ENCODE measurements at places on chromosomes 12 and 14. TPM values are rescaled to one million over a fixed set of nuclear protein-coding genes. Genes with fewer than 3 reads are reported as not detected.

DNA sequence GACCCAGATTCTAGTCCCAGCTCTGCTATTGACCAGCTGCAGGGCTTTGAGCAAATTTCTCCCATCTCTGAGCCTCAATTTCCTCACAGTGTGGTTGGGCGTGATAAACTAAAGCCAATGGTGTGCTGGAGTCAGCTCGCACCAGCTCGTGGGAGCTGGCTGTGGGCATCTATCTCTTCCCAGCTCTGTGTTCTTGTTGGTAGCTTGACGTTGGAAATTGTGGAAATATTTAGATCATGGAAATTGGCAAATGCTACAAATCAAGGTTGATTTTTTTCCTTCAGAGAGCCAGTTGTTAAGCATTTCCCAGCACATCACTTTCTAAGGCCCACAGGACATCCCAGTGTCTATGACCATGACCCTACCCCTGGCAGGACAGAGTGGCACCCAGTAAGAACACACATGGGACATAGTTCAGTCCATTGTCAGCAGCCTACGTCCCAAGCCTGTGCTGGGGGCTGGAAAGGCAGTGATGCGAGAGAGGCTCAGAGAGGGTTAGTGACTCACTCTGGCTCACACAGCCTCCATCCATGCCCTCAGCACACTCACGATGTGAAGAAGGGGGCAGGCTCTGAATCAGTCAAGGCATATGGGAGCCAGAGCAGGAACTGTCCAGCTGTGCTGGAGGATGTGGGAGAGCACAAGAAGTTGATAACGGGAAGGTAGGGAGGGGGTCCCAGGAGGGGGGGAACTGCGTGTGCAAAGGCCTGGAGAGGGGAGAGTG, 77.6 kb downstream of the LGMN start:
- peaks cover 18% of the 10 kb centered on the region for H3K36me3 ChIP-seq
- H3K27me3 ChIP-seq: no peaks in the 10 kb centered on the region
- H3K27ac ChIP-seq: peak overlapping the region; percentile 39
- DNase-seq: no peak

DNA sequence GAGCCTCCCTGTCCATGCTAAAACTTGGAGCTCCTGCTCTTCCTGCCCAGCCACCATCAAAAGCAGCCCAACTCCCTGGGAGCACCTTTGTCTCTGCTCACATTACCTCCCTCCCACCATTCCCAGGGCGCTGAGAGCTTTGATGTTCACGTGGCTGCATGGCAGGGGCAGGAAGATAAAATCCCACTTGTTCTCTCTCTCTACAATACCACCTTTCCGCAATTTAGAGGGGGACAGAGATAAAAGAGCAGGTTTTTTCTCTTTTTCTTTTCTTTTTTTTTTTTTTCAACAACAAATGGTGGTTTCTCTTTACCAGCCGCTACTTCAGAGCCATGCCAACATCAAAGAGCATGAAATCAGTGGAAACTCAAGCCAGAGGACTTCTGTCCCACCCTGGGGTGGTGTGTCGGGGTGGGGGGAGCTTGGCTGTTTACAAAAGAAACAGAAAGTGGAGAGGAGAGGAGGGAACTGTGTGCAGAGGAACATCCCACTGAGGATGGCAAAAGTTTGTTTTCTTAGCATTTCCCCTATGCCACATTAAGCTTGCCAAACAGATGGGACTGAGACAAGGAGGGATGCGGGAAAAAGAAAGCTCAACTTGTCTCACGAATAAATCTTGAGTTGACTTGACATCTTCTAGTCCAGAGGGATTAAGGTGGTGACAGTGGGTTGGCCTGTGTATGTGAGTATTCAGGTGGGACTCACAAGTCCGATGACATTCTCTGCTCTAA, 103.7 kb upstream of the NUDT4 start:
- no peak overlapping the region for H3K4me3 ChIP-seq
- no peak overlapping the region for H3K27ac ChIP-seq
- no peaks in the 10 kb centered on the region for H3K27me3 ChIP-seq

GRCh38 chr12:29762637-29763300, 21.0 kb downstream of the TMTC1 start:
- H3K4me1 ChIP-seq: no peaks in the 10 kb centered on the region
- H3K4me3 ChIP-seq: no peak overlapping the region
- no peak overlapping the region for H3K27ac ChIP-seq
- DNase-seq: no peak
- H3K27me3 ChIP-seq: no peaks in the 10 kb centered on the region

LRP1 gene
- 10.5 TPM for total RNA-seq

DTX1 gene
- total RNA-seq: 4.2 TPM

GRCh38 chr12:97875064-97875463, 412.5 kb downstream of the RMST start:
- no peaks in the 10 kb centered on the region for H3K4me1 ChIP-seq
- no peak overlapping the region for H3K4me3 ChIP-seq
- H3K36me3 ChIP-seq: no peaks in the 10 kb centered on the region
- no peak overlapping the region for H3K27ac ChIP-seq

All from naive thymus-derived CD4-positive, alpha-beta T cell (primary cell).